ENCODE measurements at places on chromosomes 1 and 21. TPM values are rescaled to one million over a fixed set of nuclear protein-coding genes. Genes with fewer than 3 reads are reported as not detected.

DNA sequence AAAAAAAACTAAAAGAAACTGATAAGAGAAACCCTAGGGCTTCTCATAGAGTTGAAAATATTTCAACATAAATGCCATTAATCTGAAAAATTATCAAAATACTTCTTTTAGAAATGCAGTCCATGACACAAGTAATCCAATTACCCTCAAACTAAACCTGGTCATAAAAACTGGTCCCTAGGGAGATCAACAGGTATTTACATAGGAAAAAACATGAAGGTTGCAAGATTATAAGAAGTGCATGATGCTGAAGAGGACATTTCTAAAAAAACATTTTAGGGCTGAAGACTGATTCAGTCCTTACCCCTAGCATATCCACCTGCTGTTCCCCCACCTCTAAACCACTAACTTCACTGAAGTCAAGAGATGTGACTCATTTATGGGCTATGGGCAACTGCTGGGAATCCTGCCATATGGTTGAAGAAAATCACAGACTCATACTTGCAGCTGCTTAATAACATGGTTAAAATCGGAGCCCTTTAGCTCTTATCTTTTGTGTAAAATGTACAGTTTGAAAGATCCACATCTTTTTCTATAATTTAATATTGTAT lies 131.0 kb upstream of the RUNX1 start:
- DNase-seq = peak; percentile 90

GRCh38 chr1:210541680-210542358 lies 213.1 kb downstream of the HHAT start:
- DNase-seq = no peak

- no peak for DNase-seq
Measured at GRCh38 chr1:4709641-4710040, 55.2 kb downstream of the AJAP1 start.

- no peak for DNase-seq
Measured at GRCh38 chr21:42313501-42313969, 1.7 kb downstream of the TFF3 start.

GRCh38 chr1:232416026-232416568 lies 213.8 kb downstream of the SIPA1L2 start:
- DNase-seq = no peak

DNA sequence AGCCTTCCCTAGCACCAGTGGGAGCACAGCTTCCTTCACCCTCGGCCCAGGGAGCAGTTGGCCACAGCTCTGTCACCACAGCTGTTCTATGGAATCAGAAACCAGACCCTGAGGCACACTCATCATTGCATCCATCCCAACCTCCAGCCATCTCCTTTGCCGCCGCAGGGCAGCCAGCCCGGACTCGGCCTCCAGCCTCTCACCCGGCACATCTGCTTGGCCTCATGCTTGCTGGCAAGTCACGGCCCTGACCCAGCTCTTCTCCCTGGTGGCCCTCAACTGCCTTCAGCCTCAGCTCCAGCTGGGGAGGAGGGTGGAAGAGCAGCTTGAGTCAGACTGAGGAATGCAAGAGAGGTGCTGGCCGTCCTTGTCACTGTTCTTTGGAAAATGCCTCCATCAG lies 59.8 kb downstream of the TOR1AIP2 start:
- peak; percentile 65 for DNase-seq

DNA sequence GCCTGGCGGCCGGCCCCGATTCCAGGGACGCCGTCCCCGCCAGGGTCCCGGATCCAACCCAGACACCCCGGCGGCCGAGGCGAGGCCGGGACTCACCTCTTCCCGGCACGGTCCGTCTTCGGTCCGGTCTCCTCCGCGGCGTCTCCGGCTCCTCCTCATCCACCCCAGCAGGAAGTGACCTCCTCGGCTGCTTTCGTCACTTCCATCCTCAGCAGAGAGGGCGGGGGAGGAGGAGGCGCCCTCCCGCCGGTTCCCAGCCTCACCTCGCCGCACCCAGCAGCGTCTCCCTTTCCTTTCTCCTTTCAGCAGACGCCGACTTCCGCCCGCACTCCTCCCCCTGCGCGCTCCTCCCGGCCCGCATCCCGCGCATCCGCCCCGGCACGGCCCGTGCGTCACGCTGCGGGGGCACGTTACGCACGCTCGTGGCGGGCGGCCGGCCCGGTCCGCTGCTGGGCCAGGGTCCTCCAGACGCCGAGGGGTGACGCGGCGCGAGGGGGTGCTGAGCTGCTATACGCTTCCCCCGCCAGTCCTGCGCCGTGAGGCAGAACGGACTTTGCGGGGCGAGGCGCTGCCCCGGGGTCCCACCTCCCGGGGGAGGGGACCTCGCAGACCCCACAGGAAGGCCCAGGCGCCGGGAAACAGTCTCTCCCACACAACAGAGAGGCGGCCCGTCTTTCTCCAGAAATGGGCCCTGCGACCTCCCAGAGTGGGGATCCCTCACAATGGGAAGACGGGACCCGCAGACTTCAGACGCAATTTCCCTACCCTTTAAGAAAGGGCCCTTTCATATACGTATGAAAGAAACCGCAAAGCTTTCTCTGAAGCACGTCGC lies at the start of gene ETV3:
ETV3 (minus strand) TSS at position 176 of the 832 bp plus-strand sequence. CDS start 2,043 bp downstream, outside the sequence.
- peak; percentile 95 for DNase-seq

GRCh38 chr1:197314682-197315081 lies 46.6 kb downstream of the CRB1 start:
- no peak for DNase-seq

DNA sequence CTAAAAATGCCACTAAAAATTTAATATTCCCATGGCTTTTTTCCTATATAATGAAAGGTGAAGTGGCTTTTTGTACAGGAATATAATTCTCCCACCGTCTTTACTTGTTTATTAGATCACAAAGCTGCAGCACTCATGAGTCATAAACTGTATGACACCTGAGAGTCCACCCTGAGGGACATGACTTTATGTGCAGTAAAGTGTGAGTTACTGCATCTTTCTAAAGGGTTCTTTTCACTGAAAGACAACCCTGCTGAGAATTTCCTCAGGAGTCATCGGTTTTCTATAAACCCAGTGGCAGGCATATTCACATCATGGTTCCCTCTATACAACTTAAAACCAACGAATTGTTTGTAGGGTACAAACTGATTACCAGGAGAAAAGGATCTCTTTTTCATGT lies 77.4 kb downstream of the APP start:
- no peak for DNase-seq

- DNase-seq = peak; percentile 61
Measured at GRCh38 chr1:208652296-208653160, 408.3 kb upstream of the PLXNA2 start.

DNA sequence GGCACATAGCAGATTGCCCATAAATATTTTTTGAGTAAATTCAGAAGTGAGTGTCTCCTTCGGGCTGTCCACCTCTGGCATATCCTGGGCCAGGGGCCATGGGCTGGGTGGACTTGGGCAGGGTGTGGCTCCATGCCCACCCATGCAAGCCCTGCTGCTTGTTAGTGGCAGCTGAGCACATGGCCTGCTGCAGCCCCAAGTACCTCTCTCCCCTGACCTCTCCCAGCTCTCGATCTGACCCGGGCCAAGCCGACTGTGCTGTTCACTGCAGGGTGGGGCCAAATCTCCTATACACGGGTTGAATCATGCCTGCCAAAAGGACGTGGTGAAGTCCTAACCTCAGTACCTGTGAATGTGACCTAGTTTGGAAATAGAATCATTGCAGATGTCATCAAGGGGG lies 132.5 kb upstream of the C1orf174 start:
- no peak for DNase-seq

- no peak for DNase-seq
Measured at GRCh38 chr1:41498804-41499203, 14.3 kb upstream of the EDN2 start.

DNA sequence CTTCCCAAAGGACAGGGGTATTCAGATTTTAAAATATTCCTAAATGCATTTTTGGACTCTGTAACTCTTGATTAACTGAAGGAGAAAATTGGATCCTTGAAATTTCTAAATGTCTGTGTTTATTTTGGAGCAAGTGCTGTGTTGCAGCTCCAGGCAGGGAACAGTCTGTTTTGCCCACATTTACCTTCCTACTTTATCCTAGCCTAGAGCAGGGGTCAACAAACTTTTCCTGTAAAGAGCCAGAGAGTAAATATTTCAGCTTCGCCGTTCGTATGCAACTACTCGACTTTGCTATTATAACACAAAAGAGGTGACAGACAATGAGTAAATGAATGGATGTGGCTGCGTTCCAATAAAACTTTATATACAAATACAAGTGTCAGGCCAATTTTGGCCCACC lies 402.2 kb downstream of the GPATCH2 start:
- DNase-seq = no peak

DNA sequence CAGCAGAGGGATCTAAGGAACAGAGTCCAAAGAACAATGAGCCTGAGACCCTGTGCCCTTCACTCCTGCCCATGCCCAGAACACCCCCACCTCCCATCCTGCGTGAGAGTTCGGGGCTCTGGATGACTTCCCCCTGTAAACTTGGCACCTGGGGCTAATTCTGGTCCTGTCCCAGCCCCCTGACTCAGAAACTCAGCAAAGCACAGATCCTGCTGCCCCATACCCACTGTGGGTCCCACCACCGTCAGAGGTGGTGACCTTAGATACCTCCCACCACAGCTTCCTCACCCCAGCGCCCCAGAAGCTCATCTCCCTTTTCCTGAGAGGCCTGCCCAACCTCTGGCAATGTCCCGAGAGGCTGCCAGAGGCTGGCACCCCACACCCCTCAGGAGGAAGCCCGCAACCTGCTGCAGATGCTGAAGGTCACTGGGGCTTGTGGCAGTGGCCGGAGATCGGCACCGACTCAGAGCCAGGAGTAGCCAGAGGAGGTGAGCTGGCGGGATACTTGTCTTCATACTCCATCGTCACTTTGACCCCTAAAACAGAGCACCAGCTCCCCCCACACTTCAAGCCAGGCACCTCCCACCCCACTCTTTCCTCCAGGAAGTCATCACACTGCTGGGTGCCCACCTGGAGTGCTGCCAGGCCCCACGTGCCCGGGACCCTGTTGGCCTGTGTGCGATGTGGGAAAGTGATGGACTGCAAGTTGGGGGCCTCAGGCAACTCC lies 111.6 kb upstream of the IFFO2 start:
- no peak for DNase-seq

- DNase-seq = no peak
Measured at GRCh38 chr1:208848854-208849253, 604.7 kb upstream of the PLXNA2 start.

DNA sequence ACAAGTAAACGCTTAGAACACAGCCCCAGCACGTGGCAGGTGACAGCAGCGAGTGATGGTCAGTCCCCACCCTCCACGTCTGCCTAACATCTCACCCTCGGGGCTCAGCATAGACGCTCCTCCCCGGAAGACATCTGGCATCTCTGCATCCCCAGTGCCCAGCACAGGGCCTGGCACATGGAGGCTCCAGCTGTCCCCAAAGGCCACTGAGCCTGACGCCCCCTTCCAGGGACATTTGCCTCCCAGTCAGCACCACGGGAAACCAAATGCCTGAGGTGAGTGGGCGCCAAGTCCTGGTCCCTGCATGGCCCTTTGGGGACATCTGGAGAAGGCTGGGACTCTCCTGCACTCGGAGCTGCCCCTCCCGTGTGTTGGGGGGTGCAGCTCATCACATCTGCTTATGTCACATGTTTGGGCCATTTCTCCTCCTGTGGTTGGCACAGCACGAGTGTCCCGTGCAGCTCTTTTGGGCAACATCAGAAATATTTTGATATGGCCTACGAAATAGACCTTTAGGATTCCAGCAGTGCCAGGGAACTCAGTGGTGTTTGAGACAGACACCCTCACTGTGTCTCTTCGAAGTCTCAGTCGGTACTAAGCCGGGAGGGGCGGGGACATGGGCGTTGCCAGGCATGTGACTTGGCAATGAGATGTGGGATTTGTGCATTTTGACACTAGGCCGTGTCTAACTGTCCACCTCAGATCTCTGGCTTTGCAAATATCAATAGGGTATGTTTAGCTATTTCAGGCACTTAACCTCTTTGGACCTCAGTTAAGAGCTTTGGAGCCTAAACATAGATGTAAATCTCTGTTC lies 315.0 kb downstream of the PTPRU start:
- DNase-seq = no peak

DNA sequence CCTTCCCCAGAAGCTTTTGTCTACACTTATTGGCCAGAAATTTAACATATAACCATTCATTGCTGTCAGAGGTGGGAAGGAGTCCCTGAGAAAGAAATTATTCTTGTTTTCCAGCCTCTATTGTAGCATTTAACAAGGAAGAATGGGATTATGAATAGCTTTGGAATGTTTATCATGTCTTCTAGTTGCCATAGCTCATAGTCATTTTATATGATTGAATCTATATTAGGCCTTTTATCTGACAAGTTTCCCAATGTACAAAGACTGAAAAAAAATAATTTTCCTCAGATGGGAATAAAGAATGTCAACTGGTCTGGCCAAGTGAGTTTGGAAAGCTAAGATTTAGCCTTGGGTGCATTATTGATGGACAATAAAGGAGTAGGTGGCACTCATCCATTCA lies 28.3 kb downstream of the PTPRC start:
- no peak for DNase-seq

The ARHGEF11 gene
- total RNA-seq = 35.8 TPM

The PRPF38B gene
- total RNA-seq = 17.1 TPM

The ATP6V1G3 gene
- 0.43 TPM for total RNA-seq

The IL12RB2 gene
- not detected for total RNA-seq

All from fibroblast of villous mesenchyme (primary cell).